ENCODE measurements at places on chromosomes 7 and 10.
A peak's percentile ranks its signal among the peaks of the same experiment; 100 is the strongest.

DNA sequence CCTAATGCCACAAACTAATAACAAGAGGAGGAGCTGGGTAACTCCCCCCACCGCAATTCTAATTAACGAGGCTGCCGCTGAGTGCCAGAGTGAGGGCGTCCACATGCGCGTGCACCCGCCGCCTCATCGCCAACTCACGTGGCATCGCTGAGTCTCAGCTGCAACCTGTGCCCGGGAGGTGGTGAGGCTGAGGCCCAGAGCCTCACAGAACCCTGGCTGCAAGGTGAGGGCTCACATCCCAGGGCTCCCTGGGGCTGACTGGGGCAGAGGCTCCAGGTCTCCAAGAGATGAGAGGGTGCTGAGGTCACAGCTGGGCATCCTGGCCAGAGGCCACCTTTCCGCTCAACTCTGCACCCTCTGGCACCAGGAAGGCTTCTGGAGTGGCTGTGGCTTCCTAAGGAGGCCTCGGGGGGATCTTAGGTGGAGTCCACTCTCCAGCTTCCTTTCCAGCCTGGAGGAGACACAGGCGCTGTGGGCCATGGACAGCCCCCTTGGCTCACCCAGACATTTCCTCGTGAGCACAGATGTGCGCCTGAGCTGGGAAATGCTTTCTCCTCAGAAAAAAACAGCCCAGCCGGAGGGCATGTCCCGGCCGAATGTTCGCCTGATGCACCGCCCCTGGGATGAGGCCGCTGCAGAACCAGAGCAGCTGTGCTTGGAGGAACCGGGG lies 242.6 kb downstream of the MAD1L1 start:
- no peak for DNase-seq

DNA sequence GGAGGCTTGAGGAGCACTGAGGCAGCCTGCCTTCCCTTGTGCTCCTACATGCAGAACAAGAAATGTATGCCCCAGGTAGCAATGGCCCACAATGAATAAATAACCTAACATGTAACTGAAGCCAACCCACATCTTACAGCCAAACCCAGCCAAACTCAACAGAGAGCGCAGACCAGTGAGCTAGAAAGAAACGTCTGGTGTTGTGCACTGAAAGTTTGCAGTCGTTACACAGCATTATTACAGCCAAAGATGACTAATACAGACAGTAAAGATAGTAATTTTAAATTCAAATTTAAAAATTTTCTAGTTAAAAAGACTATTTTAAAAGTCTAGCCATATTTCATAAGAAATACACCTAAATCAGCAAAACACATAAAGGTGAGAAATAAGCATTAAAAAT lies 11.2 kb downstream of the USP6NL start:
- no peak for DNase-seq

DNA sequence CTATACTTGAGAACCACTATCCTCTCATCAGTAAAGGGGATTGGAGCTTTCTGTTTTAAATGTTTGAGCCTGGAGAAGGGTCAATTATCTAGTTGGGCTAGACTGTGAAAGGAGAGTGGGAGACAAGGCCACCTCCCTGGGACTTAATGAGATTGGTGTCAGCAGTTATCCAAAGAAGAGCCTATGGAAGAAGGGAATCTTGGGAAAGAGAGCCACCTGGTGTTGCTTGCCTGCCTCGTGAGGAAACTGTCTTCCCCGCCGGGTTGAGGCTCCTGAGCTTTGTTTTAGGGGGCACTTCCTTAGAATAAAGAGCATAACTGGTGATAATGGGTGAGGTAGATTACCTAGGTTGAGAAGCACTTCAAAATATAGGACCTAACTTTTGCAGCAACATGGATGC lies 32.0 kb upstream of the ABCB4 start:
- DNase-seq, result peak; percentile 67

- no peak for DNase-seq
Measured at GRCh38 chr7:137025469-137026175, 157.2 kb downstream of the CHRM2 start.

- DNase-seq, result no peak
Measured at GRCh38 chr7:2729031-2729892, 41.3 kb downstream of the AMZ1 start.

- DNase-seq, result no peak
Measured at GRCh38 chr7:54556121-54556520, 13.9 kb downstream of the VSTM2A start.

GRCh38 chr7:112554591-112554990 lies 73.8 kb downstream of the LSMEM1 start:
- DNase-seq, result no peak

DNA sequence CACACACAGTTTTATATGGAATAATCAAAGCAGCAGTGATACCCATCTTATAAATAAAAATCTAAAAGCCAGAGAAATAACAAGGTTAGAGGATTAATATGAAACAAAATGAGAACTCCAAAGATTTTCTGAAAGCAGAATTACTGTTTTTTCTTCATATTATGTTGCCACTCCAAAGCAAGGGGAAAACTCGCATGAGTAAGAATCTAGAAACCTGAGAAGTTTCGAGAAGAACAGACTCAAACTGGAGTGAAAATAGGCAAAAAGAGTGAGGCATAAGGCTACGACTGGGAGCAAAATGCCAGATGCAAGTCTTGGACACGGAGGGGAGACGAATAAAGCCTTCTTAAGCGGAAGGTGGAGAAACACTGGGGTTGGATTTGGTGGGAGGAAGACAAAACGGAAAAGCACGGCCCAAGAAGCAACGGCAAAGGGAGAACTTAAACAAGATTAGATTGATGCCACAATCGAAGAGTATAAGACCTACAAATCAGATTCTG lies 923 bp downstream of the TNPO3 start:
- DNase-seq, result no peak

DNA sequence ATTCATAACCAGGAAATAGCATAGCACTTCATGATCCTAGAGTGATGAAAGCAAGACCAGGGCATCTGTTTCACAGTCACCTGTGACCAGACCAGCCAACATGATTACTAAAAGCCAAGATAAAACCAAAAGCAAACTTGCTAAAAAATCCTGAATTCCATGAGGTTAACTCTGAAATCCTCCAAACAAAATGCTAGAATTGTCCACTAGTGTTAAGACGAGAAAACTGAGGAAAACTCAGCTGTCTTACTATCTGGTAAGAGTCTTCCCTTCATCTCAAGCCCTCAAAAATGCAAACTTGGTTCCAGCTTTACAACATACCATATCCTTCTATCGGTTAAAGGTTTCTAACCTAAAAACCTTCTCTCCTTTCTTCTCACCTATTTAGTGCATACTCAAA lies 1.3 kb upstream of the NPM3 start:
- DNase-seq, result no peak

- no peak for DNase-seq
Measured at GRCh38 chr10:83930-84530, 34.9 kb upstream of the TUBB8 start.

DNA sequence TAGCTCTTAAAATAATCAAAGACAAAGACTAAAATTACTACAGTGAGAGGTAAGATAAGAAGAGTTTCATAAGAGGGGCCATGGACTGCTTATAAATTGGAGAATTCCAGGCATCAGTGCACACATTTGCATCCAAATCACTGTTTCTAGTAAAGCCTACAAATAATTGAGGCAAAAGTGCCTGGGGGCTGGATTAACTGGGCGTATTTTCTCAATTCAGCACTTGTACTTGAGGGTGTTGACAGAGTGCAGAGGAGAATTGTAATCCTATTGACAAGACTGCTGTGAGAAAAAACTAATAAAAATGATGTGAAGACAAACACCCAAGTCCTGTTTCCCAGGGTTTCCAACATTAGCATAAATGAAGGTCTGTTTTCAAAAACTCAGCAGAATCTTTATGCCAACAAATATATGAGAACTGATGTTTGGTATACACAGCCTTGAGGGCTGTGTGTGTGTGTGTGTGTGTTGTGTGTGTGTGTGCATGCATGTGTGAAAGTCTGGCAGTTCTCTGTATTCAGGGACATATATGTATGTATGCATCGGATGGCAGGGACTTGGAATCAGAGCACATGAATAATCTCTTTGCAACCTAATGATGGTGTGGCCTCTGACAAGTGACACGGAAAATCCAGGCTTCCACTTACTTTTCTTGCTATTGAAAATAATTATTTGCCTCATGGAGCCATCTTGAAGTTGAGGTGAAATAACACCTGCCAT lies 182.1 kb upstream of the CDC14C start:
- DNase-seq, result no peak

DNA sequence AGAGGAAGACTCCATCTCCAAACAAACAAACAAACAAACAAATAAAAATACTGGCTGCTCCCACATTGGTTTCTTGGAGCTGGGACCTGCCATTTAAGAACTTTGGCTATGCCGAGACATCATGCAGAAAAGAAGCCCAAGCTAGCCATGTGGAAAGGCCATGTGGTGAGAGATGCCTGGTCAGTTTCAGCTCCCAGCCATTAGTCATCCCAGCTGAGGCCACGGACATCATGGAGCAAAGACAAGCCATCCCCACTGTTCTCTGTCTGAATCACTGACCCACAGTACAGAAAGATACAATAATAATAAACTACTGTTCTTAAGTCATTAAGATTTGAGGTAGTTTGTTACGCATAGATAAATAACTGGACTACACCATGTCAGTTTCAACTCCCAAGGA lies 70.0 kb upstream of the PCBD1 start:
- DNase-seq, result no peak

DNA sequence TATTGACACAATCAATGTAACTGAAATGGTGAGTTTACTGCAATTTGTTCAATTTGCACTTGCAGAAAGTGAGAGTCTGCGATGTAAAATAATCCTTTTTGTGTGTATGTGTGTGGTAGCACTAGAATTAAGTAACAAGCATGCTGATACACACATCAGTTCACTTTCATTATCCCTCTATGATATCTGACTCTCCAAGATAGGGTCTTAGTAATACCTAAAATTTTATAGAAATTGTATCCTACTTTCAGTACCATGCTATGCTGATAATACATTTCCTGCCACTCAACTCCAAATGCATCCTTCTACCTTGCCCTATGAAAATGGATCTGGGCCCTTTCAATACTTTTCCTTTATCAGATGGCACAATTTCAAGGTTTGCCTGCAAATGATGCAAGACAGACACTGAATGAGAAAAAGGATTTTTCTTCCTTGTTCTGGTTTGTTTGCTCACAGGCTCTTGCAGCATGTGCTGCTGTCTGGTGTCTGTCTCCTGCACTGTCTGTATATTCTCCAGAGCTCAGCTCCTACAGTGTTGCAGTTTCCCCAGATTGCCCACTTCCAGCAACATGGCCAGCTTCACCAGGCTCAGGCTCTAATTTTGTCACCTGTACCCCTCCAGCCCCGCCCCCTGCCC lies 297.9 kb upstream of the HGF start:
- no peak for DNase-seq

- DNase-seq, result peak; percentile 3
Measured at GRCh38 chr10:1372212-1372611, 316.0 kb downstream of the WDR37 start.
